ENCODE measurements at places on chromosomes 4 and X.

DNA sequence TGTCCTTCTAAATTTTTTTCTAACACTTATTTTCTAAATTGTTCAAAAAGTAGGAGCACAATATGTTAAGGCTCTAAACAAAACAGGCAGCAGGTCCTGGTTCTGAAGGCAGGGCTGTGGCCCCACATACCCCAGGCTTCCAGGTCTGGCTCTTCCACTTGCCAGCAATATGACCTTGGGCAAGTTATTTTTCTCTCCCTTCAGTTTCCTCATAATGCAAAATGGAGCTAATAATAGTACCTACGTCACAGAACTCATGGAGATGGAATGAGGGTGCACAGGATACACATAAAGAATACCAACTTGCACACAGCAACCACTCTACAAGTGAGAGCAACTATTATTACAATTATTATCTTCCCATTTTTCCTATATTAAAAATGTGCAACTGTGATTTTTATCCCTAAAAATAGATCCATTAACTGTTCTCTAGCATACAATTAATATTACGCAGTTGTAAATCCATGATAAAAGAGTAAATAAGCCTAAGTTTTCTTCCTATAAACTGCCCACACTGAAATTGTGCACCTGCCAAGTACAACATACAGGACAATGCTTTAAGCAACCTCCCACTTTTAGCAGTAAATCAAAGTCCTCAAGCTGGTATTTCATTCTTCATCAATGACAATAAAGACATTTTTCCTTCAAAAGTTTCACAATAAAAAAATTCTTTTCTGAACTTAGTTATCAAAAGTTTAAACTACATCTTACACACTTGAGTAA, 27.0 kb downstream of the OTUD4 start:
- DNase-seq = no peak

DNA sequence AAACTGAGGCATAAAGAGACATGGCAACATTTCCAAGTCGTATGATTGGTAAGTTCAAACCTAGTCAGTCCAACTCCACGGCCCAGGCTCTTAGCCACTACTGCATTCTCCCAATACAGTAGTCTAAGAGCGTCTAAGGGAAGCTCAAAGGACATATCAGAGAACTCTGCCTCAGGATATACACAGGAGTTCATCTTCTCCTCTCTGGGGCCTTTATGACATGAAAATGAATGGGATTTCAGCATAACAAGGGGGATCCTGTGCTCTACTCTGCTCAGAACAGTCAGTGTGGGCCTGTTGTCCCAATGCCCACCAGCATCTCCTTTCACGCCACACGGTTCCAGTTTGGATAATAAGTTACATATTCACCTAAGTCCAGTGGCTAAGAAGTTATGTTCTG, 4.2 kb downstream of the GASK1B start:
- no peak for DNase-seq

DNA sequence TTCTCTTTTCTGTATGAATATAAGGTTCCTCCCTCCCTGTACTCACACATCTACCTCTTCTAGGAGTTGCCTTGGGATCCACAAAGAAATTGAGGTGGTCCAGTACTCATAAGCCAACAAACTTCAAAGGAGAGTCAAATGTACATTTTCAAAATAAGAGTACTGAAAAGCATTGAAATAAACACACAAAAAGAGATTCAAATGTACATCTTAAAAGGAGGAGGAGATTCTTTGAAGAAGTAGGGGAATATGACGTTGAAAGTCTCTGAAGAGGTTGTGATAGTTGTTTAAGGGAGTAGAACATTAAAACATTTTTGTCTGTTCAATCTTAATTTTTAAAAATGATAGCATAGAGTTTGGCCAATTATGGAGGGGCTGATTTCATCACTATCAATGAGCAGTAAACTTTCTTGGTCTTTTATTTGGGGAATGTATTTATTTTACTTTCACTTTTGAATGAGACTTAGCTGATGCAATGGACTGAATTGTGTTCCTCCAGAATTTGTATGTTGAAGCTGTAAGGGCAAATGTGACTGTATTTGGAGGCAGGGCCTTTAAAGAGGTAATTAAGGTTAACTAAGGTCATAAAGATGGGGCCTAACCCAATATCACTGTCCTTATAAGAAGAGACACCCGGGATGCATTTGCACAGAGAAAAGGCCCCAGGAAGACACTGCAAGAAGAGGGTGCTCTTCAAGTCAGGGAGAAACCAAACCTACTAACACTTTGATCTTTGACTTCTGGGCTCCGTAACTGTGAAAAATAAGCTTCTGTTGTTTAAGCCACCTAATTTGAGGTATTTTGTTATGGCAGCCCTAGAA, 226.3 kb upstream of the PGRMC2 start:
- no peak for DNase-seq

GRCh38 chr4:38034986-38035882, 75.0 kb downstream of the PTTG2 start:
- no peak for DNase-seq

GRCh38 chr4:25085671-25086070, 54.9 kb upstream of the LGI2 start:
- no peak for DNase-seq

- no peak for DNase-seq
Observed at GRCh38 chrX:68084765-68085164, 348.5 kb downstream of the OPHN1 start.

DNA sequence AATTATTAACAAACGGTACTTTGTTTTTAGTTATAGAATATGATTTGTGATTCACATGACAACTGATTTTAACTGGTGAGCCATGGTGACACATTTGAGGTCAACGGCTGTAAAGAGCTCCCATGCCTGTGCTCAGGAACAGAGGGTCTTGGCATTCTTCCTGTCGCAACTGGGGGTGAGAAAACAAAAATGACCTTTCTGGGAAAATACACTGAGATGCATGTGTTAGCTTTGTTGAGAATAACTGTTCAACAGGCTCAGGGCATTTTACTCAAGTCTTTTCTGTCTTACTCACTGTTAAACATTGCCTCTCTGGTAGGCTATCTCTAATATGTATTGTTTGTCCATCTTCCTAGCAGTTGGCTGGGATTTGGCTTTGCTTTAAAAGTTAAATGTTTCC, 57.1 kb upstream of the HPGD start:
- DNase-seq = no peak

GRCh38 chr4:123312116-123312515, 84.5 kb upstream of the SPRY1 start:
- DNase-seq = no peak

- DNase-seq = no peak
Observed at GRCh38 chr4:48224606-48225005, 45.0 kb downstream of the TEC start.

DNA sequence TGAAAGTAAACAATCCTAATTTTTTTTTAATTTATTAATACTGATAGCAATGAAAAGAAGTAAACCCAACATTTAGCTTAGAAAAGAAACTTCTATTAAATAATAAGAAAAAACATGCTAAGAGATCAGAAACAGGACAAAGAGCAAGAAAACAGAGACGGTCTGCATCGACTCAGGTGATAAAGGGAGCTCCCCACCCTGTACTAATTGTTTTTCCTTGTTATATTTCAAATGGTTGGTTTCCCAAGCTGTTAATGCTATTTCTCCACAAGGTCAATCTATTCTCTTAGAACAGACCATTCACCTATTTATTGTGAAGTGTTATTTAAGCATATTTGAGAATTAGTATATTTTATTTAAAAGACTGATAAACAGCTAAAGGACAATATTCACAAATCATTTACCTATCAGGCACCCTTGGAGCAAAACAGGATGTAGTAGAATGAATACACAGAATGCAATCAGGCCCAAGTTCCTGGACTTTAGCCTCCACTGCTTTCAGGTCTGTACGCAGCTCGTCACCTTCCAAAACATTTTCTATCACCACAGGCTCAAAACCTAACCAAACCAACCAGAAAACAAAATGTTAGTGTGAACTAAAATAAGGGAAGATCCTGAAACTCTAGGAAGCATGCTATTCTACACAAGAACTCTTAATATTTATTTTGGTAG, 5.5 kb downstream of the SEPSECS start:
- no peak for DNase-seq

DNA sequence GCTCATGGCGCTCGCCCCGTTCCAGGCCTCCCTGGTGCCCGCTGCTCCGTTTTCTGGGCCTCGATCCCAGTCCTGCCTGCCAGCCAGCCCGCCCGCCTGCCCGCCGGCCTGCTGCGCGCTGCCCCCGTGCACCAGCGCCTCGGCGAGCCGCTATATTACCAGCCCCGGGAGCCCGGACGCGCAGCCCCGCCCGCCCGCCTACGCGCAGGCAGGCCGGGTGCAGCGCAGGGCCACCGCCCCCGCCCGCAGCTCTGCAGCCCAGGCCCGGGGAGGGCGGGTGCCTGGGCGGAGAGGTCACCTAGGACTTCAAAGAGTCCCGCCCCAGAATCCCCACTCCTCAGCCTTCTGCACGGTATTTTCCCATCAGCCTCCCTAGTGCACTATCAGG, at the start of gene MAOB:
MAOB (minus strand) TSS at position 157 of the 388 bp plus-strand sequence; CDS start at position 6, 151 bp downstream.
- no peak for DNase-seq

DNA sequence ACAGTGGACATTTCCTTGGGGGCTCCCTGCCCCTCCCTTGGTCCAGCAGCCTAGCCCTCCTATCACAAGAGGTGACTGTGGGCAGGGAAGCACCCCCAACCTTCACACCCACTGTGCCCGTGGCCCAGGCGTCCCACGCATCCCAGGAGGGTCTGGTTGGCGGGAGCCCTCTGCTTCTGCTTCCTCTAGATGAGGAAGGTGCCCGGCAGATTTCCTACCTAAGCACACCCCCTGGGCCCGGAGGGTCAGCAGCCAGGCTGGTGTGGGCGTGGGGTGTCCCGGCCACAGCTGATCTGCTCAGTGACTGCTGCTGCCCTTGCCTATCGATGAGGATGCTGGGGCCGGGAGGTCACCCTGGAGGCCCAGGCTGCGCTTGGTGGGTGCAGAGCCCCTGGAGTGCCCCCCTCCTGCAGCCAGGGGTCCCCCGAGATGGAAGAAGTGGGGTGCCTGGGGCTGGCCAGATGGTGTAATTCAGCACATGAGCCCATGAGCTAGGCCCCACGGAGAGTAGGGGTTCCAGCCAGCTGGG, 12.2 kb downstream of the SH3BP2 start:
- DNase-seq = no peak

DNA sequence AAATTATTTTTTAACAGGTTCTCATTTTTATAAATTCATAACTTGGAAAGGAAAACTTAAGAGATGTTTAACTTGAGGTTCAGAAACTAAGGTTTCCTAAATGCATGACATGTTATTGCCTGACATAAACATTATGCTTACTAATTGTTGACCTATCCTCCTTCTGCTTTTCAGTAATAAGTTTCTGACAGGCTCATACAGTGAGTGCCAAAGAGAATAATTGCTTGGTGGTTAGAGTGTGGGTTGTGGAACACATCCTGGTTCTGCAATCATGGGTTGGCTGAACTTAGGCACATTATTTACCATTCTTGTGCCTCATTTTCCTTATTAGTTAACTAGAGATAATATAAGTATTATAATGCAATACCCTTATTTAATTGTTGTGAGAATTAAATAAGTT, 56.5 kb downstream of the BMPR1B start:
- no peak for DNase-seq

- DNase-seq = no peak
Observed at GRCh38 chr4:102598086-102598761, 97.1 kb downstream of the NFKB1 start.
